ENCODE measurements at places on chromosomes 11 and 22. TPM values are rescaled to one million over a fixed set of nuclear protein-coding genes. Genes with fewer than 3 reads are reported as not detected.

DNA sequence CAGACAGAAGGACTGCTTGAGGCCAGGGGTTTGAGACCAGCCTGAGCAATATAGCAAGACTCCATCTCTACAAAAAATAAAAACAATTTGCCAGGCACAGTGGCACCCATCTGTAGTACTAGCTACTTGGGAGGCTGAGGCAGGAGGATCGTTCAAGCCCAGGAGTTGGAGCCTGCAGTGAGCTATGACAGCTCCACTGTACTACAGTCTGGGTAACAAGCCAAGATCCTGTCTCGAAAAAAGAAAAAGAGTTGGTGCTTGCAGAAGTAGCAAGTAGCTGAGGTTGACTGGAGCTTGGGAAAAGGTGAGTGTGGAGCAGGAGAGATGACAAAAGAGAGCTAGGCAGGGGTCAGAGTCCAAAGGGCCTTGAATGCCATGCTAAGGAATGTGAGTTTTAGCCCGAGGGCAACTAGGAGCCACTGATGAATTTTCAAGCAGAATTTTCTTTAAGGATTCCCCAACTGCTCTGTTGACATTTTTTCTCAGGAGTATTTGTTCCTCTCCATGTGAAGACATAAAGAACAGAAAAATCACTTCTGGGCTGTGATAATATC is 3.1 kb downstream of the AP1B1 start:
- DNase-seq, result no peak

DNA sequence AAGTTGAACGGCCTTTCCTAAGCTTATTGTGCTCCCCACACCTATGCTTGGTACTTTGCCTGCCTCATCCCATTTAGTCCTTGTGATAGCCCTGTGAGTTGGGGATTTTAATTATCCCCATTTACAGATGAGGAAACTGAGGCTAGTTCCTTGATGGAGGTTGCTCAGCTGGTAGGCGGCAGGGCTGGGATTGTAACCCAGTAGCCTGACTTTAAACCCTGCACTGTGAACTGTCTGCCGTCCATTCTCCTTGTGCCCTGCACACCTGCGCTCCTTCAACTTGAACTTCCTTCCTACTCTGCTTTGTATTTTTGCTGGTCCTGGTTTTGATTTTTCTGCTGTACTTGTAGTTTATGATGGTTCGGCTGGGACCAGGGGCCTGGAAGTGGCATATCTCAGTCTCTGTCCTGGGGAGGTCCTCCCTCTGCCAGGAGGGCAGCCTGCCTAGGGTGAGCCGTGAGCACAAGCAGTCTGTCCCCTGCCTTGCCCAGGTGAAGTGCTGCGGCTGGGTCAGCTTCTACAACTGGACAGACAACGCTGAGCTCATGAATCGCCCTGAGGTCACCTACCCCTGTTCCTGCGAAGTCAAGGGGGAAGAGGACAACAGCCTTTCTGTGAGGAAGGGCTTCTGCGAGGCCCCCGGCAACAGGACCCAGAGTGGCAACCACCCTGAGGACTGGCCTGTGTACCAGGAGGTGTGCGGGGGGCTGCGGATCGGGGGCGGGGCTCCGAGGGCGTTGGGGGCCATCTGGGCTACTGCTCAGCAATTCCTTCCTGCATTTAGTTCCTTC is 52.4 kb downstream of the CD82 start:
- no peak for DNase-seq

DNA sequence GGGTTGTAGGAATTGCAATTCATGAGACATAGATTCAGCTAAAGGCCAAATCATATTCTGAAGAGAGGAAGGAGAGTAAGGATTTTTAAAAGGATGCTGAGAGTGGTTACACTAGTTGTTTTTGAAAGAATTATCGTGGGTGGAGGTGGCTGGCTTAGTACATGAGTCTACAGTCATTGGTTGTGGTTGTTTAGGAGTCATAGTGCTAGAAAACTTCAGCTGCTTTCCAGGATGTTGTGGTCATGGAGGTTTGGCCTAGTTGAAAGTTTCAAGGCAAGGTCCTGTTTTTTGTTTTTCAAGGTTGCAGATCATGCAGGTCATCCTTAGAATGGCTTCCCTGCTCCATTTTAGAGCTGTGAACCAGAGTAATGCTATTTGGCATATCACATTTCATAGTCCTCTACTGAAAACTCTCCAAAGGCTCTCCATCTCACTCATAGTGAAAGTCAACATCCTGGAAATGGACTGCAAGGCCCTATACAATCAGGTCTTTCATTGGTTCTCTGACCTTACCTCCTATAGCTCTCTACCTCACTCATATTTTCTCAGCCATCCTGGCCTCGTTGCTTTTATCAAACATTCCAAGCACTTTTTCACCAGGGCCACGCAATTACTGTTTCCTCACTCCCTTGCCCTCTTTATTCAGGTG is 26.1 kb upstream of the ZBTB44 start:
- no peak for DNase-seq

DNA sequence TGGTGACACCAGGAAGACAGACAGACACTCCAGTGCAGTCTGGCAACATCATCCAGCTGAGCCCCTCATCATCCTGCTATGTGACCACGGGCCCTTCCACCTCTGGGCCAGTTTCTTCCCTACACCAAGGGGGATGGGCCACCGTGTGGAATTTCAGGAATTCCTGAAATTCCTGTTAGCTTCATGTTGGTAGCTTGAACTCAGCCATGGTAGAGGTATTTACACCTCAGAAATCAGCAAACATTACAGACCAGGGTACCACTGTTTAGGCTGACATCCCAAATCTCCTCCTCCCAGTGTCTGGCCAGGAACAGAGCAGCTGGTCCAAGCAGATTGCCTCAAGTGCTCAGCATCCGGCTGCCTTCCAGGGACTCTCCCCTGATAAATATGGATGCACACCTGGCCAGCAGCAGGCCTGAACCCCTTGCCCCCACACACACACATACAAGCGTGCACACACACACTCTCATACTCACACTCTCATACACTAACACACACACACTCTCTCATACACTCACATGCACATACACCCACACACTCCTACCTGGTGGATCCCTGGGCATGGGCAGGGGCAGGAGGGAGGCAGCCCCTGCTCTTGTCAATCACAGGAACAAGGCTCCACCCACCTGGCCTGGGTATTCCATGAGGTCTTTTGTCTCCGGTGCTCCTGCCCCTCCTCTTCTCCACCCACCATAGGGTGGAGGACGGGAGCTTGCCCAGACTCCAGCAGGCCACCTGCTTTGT is 85.2 kb downstream of the BUD13 start:
- DNase-seq, result no peak

- DNase-seq, result no peak
Observed at GRCh38 chr22:30416837-30417236, 8.7 kb upstream of the MTFP1 start.

DNA sequence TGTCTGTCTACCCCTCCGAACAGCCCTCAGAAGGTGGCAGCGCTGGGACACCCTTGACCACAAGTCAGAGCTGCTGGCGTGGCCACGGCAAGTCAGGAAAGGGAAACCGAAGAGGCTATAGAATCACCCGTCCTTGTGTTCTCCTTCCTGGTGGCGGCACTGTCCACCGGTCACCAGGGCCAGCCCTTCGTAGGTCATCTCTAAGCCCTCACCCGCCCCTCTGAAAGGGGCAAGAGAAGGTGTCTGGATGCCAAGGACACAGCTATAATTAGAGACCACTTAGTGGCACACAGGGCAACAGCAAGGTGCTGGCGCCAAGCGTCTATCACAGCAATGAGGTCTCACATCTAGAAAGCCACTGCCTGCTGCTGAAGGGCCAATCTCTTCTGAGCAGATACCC is 320.9 kb downstream of the SHANK2 start:
- DNase-seq, result no peak

DNA sequence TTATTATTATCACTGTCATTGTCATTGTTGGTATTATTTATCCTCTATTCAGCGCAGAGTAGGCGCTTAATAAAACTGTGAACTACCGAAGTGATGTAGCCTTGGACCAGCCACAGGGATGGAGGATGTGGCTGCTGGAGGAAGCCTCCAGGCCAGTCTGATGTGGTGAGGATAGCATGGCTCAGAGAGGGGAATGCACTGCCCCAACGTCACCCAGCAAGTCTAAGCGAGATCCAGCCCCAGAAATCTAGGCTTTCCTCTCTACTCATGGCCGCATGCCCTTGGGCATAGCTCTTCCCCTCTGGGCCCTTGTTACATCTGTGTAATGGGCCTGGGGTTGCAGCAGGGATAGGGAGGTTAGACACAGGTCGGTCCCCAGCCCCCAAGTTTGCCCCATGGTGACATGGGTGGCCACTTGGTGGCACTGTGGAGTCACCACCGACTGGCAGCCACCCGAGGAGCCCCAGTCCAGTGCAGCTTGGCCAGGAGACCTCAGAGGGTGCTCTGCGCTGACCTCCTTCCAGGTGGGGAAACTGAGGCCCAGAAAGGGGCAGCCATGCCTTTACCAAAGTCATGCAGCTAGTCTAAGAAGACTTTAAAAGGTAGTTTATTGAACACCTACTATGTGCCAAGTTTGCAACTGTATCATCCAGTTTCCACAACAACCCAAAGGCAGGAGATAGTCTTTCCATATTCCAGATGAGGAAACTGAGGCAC is 395.7 kb downstream of the MN1 start:
- DNase-seq, result no peak

DNA sequence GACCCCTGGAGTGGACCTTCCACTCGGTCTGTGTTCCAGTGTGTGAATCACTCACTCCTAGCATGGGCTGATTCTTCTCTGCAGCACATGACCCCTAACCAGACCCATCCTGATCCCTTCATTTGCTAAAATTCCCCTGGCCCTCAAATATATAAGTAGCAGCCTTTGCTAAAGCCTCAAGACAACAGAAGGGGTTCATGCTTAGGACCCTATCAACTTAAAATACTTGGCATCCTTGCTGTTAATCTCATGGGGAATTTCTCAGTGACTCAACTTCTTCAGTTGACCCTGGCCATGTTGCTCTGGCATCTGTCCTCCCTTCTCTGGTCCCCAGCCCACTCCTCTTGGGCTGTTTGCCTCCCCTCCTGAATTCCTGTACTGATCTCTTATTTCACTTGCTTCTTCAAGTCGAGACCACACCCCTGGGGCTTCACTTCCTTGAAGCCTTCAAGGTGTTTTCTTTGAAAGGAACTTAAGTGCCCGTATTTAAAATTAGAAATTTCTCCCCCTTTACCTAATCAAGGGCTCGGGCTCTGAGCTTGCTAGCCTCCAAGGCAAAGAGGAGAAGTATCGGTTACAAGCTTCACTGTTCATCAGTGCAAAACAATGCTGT is 23.6 kb downstream of the NNMT start:
- no peak for DNase-seq

DNA sequence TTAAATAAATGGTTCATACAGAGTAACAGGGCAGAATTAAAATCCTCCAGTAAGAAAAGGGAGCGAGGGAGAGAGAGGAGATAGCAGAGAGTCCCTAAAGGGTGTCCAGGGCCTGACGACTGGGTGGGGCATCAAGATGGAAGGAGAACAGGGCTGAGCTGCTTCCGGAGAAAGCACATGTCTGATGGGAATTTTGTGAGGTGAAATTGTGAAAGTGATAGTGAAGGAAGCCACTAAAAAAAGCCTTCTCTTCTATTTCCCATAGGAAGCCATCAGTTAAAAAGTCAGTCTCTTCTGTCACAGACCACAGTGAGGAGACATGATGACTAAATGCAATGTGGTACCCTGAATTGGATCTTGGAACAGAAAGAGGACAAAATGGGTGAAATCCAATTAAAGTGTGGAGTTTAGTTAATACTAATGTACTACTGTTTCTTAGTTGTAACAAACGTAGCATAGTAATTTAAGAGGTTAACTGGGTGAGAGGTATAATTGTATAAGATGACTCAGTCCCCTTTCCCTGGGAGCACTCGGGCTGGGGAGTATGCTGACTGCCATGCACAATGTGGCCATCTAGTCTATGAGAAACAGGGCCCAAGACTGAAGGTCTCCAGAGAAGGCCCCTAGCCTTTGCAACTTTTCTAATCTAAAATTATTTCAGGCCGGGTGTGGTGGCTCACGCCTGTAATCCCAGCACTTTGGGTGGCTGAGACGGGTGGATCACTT is 29.5 kb upstream of the FCHSD2 start:
- no peak for DNase-seq

- no peak for DNase-seq
Observed at GRCh38 chr11:64165481-64165841, 452 bp downstream of the MACROD1 start.

- peak; percentile 36 for DNase-seq
Observed at GRCh38 chr11:130782361-130783222, 133.7 kb downstream of the SNX19 start.

DNA sequence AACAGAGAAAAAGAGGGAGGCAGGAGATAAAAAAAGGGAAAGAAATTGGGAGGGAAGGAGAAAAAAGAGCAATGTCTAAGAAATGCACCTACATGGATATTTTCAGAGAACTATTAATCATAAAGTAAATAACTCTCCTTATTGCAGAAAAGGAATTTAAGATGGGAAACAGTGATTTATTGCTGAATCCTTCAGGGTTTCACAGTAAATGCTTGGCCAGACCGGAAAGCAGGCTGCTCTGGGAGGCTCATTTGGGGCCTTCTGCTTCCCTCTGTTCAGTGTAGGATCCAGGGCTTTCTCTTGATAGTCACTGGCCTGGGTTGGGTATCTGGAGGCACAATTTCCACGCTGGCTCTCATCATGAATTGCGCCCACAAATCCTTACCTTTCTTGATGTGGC is 324.3 kb upstream of the SORL1-AS1 start:
- no peak for DNase-seq

DNA sequence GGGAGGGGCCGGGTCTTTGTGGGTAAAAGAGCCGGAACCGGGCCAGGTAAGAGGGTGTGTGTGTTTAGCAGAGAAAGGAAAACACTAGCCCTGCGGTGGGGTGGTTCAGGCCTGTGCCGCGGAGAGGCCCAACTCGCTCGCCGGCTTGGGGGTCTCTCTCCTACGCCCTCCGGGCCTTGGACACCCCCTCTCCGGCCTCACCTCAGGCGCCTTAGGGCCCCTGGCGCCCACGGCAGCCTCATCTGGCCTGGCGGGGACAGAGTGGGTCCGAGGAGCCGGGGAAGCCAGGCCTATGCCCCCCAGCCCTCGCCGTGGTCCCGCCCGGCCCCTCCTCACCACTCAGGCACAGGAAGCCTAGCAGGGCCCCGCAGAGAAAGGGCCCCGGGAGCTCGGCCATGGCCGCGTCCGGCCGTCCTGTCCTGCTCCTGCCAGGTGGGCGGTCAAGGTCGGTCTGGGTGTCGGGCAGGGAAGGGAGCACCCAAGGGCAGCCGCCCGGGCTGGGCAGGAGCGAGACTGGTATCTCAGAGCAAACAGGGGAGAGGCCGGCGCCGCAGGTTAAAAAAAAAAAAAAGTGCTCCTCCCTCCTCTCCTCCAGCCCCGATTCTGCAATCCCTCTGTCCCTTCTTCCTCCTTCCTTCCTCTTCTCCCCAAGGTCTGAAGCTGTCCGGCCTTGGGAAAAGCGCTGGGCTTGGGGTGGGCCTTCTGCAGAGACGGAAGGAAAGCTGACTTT is at the start of gene VSIG2:
TSS of gene VSIG2 (minus strand) at position 515 of the 730 bp plus-strand sequence. CDS start at position 397, 118 bp downstream.
- no peak for DNase-seq

GRCh38 chr11:70075836-70076235 is 2.3 kb upstream of the ANO1 start:
- DNase-seq, result no peak

- peak; percentile 94 for DNase-seq
Observed at GRCh38 chr11:118908901-118909618, 16.7 kb downstream of the BCL9L start.

MS4A3 gene
- polyA plus RNA-seq, result 1.8 TPM

DBX1 gene
- polyA plus RNA-seq, result not detected

LGR4 gene
- polyA plus RNA-seq, result 12.3 TPM

MRPL11 gene
- polyA plus RNA-seq, result 63.2 TPM

OR51A7 gene
- not detected for polyA plus RNA-seq

CNIH2 gene
- 5.2 TPM for polyA plus RNA-seq

RABL2B gene
- 74.9 TPM for polyA plus RNA-seq
